ENCODE measurements at places on chromosomes 7 and 10.

DNA sequence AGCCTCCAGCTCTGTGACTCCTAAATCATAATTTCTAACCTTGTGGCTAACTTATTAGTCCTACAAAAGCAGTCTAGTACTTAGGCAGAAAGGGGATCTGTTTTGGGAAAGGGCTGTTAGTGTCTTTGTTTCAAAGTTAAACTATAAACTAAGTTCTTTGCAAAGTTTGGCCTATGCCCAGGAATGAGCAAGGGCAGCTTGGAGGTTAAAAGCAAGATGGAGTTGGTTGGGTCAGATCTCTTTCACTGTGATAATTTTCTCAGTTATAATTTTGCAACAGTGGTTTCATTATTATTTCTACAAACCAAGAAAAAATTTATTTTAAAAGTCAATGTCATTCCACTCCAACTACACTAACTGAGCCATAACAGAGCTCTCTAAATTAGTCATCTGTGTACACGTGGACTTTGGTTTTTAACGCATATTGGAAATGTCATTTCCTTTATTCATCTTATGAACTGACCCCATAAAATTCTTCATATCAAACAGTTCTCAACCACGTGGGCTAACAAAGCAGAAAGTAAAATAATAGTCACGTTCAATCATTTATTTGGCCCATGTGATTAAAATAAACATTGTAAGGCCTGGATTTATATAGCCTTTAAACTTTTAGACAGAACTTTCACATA is 143.2 kb upstream of the C7orf33 start:
- DNase-seq = no peak

- no peak for DNase-seq
Measured at GRCh38 chr10:43181146-43181545, 42.9 kb downstream of the CSGALNACT2 start.

DNA sequence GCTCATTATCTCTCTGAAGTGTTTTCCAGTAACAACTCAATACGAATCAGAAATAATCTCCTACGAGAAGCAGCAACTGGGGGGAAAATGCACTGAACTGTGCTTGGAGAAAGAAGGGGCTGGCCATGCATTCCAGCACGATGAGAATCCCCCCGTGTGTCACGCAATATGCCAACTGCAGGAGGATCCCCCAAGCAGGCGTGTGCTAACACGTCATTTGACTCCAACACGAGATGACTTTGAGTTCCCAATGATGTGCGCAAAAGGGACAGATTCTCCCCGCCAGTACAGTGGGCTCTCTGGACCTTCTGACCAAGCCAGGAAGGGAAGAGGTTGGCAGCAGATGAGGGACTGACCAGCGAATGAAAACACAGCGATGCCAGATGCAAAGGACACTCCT is 105.5 kb downstream of the KCNMA1 start:
- DNase-seq = peak; percentile 15

DNA sequence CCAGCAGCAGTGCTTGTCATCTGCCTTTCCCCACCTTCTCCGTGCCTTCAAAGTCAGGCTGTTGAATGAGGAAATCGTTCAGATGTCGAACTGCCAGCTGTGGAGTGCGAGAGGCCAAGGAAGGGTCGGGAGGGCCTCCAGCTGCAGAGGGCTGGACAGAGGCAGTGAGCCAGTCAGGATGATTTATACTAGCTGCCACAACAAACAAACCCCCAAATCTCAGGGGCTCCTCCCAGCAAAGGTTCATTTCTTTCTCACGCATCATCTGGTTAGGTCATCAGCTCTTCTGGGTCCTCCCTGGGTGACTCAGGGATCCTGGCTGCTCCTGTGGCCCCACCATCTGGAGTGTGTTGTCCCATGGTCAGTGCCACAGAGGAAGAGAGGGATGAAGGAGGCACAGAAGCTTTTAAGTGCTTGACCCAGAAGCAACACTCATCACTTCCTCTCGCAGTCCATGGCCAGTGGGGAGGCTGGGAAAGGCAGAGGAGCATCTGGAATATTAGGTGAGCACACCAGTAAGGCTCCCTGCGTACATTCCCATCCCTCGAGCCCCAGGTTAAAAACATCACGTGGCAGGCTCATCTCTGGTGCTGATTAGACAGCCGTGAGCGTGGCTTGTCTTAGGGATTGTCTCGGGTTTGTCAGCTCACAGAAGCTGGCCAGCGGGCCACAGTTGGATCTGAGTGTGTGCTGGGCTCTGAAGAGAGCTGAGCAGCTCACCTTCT is 140.7 kb downstream of the RGS10 start:
- peak; percentile 87 for DNase-seq

- no peak for DNase-seq
Measured at GRCh38 chr7:99004781-99005500, 126.6 kb downstream of the TRRAP start.

DNA sequence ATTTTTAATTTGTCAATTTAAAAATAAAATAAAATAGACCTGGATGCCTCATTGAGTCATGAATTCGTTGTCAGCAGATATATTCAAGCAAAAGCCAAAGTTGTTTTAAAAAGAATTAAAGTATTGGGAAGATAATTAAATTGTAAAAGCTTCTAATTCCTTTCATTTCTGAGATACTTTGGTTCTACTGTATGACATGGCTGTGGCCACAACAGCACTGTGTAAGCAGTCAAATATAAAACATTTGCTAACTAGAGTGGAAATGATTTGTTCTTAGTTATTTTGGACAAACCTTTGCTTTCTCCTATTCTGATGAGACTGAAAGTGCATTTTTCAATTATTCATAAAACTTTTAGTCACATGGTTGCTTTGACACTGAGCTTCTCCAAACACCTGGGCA is 143.6 kb upstream of the FAM13C start:
- no peak for DNase-seq

GRCh38 chr7:123004931-123005330 is 9.4 kb upstream of the TAS2R16 start:
- DNase-seq = peak; percentile 26
